ENCODE measurements at places on chromosomes 1 and 21.

- no peak for DNase-seq
These were observed 70.5 kb downstream of the RGS7 start for GRCh38 chr1:241286486-241286885.

DNA sequence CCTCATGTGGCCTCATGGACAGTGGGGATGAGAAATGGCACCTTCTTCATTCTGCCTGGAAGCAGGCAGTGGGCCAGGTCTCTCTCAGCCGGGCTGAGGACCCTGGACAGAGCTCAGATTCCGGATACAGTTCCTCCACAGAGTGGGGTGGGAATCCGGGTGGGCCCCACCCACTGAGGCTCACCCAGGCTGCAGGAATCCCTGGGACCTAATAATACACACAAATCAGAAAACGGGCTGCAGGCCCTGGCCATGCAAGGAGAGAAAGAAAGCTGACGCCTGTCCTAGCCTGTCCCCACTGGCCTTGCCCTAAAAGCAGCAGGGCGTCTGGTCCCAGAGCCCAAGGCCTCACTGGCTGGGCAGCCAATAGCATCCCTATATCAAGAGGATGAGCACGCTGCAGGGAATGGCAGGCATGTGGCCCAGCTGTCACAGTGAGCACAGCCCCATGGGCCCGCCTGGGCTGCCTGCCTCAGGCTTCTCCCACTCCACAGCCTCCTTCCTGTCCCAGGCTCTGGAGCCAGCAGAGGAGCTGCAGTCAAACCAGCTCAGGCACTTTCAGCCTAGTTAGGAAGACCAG, 25.3 kb downstream of the ACTA1 start:
- no peak for DNase-seq

DNA sequence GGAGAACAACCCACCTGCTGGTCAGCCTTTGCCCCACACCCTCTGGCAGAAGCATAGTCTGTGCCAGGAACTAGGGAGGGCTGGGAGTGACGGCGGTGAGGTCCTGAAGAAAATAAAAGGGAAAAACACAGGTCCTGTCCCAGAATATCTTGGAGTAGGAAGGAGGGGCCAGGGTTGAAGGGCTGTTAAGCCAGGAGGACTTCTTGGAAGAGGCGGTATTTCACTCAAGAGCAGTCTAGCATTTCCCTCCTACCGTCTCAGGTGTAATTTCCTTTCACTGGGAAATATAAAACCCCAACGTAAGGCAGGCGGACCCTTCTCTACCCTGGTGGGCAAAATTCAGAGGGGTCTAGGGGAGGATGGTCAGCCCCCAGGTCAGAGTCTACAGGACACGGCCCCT, 72.7 kb upstream of the TTC34 start:
- no peak for DNase-seq

DNA sequence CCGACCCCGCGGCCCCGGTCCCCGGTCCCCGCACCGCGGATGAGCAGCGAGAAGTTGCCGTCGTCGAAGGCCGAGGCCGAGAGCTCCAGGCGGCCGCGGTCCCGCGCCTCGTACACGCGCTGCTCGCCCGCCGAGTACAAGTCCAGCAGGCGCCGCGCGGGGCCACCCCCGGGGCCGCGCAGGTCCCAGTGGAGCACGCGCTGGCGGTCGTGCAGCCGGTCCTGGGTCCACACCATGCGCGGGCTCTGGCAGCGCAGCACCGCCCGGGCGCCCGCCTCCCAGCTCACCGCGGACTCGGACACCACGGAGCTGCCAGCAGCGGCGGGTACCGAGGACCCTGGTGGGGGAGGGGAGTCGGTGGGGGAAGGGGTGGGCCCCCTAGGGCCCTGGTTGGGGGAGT, 2.9 kb downstream of the MXRA8 start:
- no peak for DNase-seq

- no peak for DNase-seq
These were observed 2.8 kb upstream of the PHC2 start for GRCh38 chr1:33433509-33434362.

- DNase-seq = no peak
These were observed 10.6 kb downstream of the COL16A1 start for GRCh38 chr1:31693231-31693630.

DNA sequence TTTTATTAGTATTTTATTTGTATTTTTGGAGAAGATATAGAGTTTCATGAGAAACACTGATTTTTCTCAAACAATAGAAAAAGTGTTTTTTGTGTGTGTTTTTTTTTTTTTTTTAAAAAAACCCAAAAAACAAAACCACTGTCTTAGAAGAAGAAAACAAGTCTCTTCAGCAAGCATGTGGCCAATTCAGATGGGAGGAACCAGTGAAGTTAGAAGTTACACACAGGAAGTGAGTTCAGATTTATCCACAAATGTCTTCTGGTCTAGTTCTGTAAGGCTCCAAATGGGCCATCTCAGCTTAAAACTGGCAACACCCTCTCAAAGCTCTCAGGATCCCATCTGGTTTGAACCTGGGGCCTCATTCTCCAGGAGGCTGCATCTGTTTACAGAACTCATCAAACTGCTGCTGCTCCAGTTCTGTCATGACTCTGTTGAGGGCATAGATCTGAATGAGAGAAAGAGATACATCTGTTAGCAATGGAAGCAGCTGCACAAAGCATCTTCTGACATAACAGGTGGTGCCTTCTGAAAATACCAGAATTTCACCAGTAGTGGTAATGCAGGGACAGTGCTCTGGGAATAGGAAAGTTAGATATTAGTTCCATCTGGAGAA, 9.8 kb upstream of the ERMAP start:
- no peak for DNase-seq

GRCh38 chr1:8604041-8604945, 213.1 kb downstream of the RERE start:
- peak; percentile 9 for DNase-seq

DNA sequence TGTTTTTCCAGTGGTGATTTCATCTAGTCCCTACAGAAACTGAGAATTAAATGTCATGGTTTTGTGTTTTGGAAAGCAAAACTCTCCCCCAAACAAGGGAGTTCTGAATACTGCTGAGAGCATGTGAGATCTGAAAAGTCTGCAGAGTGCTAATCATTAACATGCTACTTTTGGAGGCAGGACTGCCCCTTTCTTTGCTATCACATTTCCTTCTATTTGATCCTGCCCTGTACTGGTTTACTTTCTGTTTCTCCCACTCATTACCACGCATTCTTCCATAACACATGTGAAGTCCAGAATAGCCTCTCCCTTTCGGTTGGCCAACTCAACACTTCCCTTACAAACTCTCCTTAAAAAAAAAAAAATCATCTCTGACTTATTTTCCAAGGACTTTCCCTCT, 63.6 kb downstream of the GADD45A start:
- no peak for DNase-seq

GRCh38 chr21:25582888-25583287, 24.4 kb downstream of the MRPL39 start:
- no peak for DNase-seq

DNA sequence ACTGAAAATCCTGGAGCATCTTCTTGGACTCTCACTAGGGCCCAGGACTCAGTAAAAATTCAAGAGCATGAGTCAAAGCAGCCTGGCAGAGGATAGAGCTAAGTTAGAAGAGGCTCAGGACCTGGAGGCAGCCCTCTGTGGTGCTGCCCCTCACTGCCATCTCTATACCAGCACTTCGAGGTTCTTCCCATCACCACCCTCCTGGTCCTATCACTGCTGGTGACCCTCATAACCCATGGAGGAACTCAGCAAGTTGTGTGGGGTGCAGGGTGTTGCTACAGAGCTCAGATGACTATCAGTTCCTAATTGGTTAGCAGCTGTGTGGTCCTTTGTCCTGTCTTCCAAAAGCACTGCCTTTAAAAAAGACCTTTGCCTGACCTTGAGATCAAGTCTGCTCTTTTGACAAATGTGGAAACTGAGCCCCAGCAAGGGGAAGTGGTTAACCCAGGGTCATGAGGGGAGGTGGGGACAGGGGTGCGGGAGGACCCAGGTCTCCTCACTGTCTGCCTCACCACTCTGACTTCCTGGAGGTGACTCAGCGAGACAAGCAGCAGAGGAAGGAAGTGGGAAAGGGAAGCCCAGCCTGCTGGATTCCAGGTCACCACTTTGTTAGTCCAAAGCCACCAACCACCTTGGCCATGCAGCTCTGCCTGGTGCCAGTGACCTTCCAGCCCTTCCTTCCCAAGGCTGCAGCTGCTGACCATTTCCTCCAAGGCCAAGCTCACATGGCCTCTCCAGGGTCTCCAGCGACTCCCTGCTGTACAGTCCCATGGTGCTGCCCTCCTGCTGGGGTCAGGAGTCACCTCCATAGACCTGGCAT, 199.4 kb upstream of the EDN2 start:
- no peak for DNase-seq

DNA sequence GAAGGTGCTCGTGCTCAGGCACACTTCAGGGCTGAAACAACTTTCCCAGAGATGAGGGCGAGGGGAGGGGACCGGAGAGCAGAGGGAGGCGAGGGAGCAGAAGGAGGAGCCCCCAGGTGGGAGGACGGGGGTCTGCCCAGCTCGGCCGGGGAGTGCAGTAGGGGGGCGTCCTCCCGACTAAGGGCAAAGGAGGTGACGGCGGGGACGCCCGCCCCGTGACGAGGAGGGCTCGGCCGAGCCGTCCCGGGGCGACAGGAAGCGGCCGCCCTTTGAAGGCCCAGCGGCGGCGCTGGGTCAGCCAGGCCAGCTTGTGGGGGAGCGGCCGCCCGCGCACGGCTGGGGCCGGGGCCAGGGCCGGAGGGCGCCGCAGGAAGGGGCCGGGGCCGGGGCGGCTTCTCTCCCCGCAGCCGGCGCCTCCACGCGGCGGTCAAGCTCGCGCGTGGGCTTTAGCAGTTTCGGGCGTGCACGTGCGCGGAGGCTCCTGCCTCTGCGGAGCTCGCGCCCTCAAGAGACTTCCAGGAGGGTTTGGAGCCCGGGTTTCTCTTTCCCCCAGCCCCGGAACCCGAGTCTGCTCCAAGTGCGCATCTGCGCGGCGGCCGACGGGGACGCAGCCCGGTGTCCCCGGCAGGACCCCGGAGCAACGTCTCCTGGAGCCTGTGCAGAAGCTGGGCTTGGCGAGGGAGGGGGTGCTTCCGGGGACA, 100.8 kb upstream of the SLC45A1 start:
- DNase-seq = no peak

DNA sequence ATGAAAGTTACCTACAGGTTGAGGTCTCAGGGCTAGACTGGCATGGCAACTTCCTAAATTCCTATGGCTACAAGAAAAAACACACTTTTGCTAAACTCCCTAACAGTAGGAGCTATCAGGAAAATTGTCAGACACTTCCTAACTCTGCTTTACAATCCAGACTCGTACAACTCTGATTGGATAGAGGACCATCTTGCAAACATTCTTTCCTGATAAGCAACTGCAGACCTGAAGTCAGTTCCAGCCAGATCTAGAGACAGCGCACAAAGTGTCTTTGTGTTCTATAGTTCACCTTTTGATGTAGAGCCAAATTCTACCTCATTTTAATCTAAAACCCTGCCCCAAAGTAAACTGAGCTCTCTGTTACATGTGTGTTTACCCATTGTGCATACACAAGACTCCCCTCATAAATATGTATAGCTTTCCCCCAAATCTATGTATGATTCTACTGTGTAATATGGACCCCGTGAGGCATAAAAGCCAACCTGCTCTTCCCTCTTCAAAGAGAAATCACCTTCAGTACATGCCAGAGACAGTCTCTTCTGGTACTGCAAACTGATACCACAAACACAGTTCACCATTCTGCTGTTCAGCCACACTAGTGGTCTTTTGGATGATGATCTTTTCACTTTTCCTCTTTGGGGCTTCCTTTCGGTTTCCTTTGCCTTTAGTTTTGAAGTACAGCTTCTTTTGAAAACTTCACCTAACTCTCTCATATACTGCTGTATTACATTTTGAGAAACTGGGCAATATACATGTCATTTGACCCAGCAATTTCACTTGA, 21.7 kb downstream of the ZP4 start:
- no peak for DNase-seq

DNA sequence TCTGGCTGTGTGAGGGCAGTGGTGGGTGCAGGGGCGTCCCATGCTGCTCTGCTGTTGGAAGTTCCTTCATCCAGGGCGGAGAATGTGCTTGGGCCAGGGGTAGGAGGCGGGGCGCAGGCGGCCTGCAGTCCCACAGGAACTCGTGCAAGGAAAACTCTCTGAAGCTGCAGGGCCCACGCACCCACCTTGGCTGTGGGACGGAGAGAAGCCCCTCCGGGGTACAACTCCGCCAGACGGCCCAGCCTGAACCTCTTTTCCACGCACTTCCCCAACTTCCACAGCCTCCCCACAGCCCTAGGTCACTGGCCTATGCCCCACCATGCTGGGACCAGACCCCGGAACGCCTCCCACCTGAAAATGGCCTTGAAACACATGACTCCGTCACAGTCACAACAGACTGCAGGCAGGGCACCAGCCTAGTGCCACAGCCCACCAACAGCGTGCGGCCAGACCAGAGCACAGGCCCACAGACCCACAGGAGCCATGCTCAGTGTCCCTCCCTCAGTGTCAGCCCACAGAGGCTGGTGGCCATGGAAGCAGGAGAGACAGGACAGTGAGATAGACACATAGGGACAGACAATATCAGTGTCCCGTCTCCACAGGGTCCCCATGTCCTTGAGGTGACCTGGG, 47.8 kb downstream of the WNT9A start:
- DNase-seq = no peak

- no peak for DNase-seq
These were observed 22.1 kb downstream of the RRP1 start for GRCh38 chr21:43811262-43812105.

GRCh38 chr1:3651930-3652547, at the start of gene TP73:
Gene TP73, plus strand, starts transcription at chr1:3652516. Its CDS starts 29,850 bp downstream, at chr1:3682366.
- DNase-seq = no peak

GRCh38 chr1:36981126-36981525, 53.2 kb downstream of the GRIK3 start:
- no peak for DNase-seq

DNA sequence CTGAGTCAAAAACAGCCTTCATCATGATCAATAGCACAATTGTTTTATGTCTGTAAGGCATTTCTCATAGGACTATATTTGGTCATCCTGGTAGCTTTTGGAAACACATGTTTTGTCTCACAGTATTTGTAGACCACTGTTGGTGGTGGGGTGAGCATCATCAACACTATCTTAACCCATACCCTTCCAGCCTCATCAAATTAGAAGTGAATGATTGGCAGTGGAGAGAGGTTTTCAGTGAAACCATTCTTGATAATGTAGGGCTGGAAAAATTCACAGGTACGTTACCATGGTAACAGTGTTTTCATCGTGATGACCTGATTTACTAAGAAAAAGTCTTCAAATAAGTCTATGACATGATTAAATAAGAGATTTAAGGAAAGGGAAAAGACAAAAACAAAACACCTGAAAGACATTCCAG, 45.3 kb upstream of the C1orf105 start:
- DNase-seq = no peak

DNA sequence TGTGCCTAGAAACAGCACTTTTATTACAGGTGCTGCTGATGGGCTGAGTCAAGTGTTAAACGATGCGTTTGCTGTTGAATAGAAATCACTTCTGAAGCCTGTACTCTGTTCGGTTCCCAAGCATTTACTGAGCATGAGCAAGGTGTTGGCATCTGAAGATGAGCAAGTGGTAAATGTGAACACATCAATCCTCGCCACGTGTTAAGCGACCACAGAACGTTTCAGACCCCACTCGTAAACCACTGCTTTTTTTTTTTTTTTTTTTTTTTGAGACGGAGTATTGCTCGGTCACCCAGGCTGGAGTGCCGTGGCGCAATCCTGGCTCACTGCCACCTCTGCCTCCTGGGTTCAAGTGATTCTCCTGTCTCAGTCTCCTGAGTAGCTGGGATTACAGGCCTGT, 241.2 kb downstream of the SETD4 start:
- no peak for DNase-seq

GRCh38 chr1:88175120-88175630, 508.9 kb upstream of the PKN2 start:
- DNase-seq = no peak
